ENCODE measurements at places on chromosomes 2 and 18.

DNA sequence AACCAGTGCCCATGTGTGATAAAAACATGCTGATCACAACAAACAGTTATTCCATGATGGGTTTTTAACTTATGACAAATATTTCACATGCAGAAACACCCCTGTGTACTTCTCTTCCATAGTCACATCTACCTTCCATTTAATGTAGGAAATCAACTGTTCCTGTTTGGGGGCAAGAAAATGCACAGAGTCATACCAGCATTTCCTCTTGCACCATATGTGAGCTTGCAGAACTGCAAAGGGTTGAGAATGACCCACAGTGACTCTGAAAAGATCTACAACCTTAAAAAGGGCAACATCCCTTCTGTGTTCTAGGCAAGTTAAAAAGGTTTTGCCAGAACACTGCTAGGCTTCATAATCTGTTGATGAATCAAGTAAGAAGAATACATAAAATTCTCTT is 9.9 kb downstream of the BMP10 start:
- DNase-seq = no peak

GRCh38 chr18:33761363-33761762 is 183.3 kb downstream of the ASXL3 start:
- DNase-seq = peak; percentile 67

GRCh38 chr2:237623428-237624403 is 3.7 kb upstream of the LRRFIP1 start:
- DNase-seq = no peak

DNA sequence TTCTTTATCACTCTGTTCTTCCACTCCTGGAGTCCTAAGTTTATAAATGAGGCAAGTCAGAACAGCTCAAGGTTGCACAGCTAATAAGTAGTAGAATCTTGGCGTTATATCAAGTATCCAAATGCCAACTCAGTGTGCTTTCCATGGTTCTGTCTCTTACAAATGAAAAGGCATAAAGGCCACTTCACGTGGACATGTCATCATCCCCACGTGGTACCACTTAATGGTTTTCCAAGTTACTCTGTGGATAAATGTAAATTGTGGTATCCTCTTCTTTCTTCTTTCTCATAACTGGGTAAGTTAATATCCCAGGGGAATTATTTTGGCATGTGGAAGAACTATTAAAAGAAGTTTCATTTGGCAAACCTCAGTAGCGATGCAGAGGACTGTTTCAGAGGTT is 131.5 kb upstream of the L3MBTL4 start:
- no peak for DNase-seq

DNA sequence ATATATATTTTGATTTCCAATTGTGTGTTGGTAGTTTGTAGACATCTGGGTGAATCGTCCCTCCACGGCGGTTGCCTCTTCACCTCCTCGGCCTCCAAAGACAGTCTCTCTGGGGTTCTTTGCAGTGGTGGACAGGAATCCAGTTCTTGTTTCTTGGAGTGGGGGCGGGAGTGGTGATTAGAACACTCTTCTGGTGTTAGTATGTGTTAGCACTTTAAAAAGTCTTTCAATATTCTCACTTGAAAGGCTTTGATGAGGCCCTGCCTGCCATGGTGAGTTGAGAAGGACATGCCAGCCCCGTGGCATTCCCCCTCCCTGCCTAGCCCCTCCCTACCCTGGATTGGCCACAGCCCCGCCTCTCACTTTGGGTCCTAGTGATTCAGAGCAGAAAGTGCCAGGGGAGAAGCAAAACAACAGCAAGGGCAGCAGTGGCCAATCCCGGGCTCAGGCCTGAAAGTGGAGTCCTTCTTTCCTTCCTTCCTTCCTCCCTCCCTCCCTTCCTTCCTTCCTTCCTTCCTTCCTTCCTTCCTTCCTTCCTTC is 316.8 kb upstream of the HS6ST1 start:
- no peak for DNase-seq

- no peak for DNase-seq
These were observed 48.9 kb upstream of the CNTNAP5 start for GRCh38 chr2:123976054-123976648.

- no peak for DNase-seq
These were observed 372.4 kb upstream of the SALL3 start for GRCh38 chr18:78607221-78607620.
